Muscle of leg (tissue), 16 donors: ENCODE measurements at places on chromosomes 7 and 10. TPM values are rescaled to one million over a fixed set of nuclear protein-coding genes. Genes with fewer than 3 reads are reported as not detected.

ZDHHC4 gene
- total RNA-seq = 57.5 TPM

NMT2 gene
- 17.8 TPM for total RNA-seq

TAC1 gene
- 2.0 TPM for total RNA-seq

AGBL3 gene
- total RNA-seq = 2.2 TPM

SLC18A3 gene
- not detected for total RNA-seq

INMT gene
- total RNA-seq = 15.7 TPM

SPDYE2 gene
- total RNA-seq = 0.04 TPM

GPR37 gene
- 16.9 TPM for total RNA-seq

PTF1A gene
- total RNA-seq = not detected

MDFIC gene
- 44.3 TPM for total RNA-seq

ITPRID1 gene
- 0.44 TPM for total RNA-seq

TMEM139 gene
- total RNA-seq = 0.40 TPM

ENTPD1 gene
- total RNA-seq = 14.9 TPM

SMC3 gene
- 32.5 TPM for total RNA-seq

SVIL gene
- 129 TPM for total RNA-seq

MMP21 gene
- 0.18 TPM for total RNA-seq

ASZ1 gene
- not detected for total RNA-seq

TRIM4 gene
- total RNA-seq = 16.5 TPM
